Uterine smooth muscle cell (primary cell): ENCODE measurements at places on chromosomes 13 and 19. TPM values are rescaled to one million over a fixed set of nuclear protein-coding genes. Genes with fewer than 3 reads are reported as not detected.

ERICH4 gene
- not detected in 2 replicates for total RNA-seq

ZNF606 gene
- total RNA-seq = 11.6 and 18.1 TPM in 2 replicates

UNC13A gene
- 0.44 and 1.1 TPM in 2 replicates for total RNA-seq

TIMM29 gene
- 41.1 and 42.7 TPM in 2 replicates for total RNA-seq

RNU6-9 gene
- not detected in 2 replicates for total RNA-seq

HSH2D gene
- not detected in 2 replicates for total RNA-seq

ADGRE1 gene
- total RNA-seq = not detected in 2 replicates

IGSF23 gene
- total RNA-seq = not detected in 2 replicates

CARS2 gene
- total RNA-seq = 108 and 157 TPM in 2 replicates

ZNF99 gene
- under 0.01 TPM in 1 of 2 replicates, not detected in the other for total RNA-seq
